GM23338 (cell line): ENCODE measurements at places on chromosomes 4 and X. TPM values are rescaled to one million over a fixed set of nuclear protein-coding genes. Genes with fewer than 3 reads are reported as not detected.

- H3K4me1 ChIP-seq = no peaks in the 10 kb centered on the region
- peak; percentile 55 for DNase-seq
- H3K36me3 ChIP-seq = no peaks in the 10 kb centered on the region
Measured at GRCh38 chrX:69163936-69164741, 1.1 kb downstream of the PJA1 start.

- H3K36me3 ChIP-seq = no peaks in the 10 kb centered on the region
- no peak overlapping the region for H3K4me3 ChIP-seq
- H3K27me3 ChIP-seq = no peaks in the 10 kb centered on the region
- H3K27ac ChIP-seq = no peak overlapping the region
- DNase-seq = no peak
- no peaks in the 10 kb centered on the region for H3K4me1 ChIP-seq
Measured at GRCh38 chr4:94791701-94792100, 33.9 kb downstream of the BMPR1B start.

DNA sequence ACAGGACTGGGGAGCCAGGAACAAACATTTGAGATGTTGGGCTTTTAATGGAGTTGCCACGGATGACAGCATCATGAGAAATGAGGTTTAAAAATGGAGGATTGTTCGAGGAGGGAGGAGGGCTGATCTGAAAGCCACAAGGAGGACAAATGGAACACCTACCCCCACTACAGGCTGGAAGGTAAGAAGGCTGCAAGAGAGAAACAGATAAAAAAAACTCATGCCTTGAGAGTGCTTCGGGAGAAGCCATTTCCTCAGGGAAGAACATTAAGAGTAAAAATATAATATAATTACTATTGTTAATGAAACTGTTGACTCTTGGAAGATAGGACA lies 119.5 kb upstream of the MAP9 start:
- no peak overlapping the region for H3K27ac ChIP-seq
- H3K4me1 ChIP-seq = no peaks in the 10 kb centered on the region
- no peaks in the 10 kb centered on the region for H3K36me3 ChIP-seq
- no peaks in the 10 kb centered on the region for H3K27me3 ChIP-seq
- DNase-seq = no peak

DNA sequence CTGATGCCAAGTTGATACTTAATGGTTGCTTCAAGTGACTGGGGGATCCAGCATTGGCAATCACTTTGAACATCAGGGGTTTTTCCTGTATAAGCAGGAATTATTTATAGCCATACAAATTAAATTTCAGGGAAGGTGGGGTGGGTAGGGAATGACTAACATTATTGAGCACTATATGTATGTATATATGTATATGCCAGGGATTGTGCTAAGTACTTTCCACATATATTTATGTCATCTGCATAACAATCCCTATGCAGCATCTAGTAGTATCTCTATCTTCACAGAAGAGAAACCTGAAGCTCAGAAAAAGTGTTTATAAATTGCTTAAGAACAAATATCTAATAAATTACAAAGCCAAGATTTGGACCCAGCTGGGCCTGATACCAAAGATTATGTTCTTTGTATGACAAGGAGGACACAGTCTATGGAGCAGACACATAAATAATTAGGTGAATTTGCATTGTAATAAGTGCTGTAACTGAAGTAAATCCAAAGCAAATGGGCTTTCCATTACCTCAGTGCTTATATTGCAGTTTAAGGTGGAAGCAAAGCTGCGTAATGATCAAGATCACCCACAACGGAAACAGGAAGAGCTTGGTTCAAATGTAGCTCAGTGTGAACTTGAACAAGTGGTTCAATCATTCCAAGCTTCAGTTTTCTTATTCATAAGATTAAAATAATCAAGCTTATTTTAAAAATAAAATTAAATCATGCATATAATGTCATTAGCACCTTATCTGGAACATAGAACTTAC lies 18.9 kb upstream of the RASGEF1B start:
- H3K4me1 ChIP-seq = peaks cover 5% of the 10 kb centered on the region; the same call in 1 of the 2 replicates
- H3K27ac ChIP-seq = no peak overlapping the region
- no peaks in the 10 kb centered on the region for H3K27me3 ChIP-seq
- H3K4me3 ChIP-seq = no peak overlapping the region
- no peak for DNase-seq

GRCh38 chr4:168386002-168386401 lies 67.5 kb upstream of the DDX60 start:
- no peak overlapping the region for H3K27ac ChIP-seq
- H3K27me3 ChIP-seq = no peaks in the 10 kb centered on the region
- no peak overlapping the region for H3K4me3 ChIP-seq
- no peaks in the 10 kb centered on the region for H3K36me3 ChIP-seq
- peaks cover 19% of the 10 kb centered on the region; the same call in 1 of the 2 replicates for H3K4me1 ChIP-seq
- peak; percentile 29 for DNase-seq

DNA sequence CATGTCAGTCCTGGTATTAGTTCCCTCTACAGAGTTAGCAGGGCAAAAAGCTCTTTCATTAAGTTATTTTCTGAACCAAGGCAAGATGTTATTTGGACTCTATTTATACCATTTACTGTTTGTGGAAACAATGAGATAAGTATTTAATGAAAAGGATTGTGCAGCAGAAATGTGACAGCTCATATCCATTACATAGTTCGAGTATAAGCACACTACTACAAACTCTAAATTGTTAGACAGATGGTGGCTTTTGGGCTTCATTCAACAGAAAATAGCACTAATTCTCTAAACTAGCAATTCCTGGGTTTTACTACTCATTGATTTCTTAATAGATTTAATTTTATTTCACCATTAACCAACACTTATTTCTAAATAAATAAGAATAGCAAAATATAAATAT lies 95.2 kb upstream of the ANK2 start:
- no peak for DNase-seq
- H3K4me1 ChIP-seq = peaks cover 8% of the 10 kb centered on the region
- H3K4me3 ChIP-seq = no peak overlapping the region
- no peak overlapping the region for H3K27ac ChIP-seq

DNA sequence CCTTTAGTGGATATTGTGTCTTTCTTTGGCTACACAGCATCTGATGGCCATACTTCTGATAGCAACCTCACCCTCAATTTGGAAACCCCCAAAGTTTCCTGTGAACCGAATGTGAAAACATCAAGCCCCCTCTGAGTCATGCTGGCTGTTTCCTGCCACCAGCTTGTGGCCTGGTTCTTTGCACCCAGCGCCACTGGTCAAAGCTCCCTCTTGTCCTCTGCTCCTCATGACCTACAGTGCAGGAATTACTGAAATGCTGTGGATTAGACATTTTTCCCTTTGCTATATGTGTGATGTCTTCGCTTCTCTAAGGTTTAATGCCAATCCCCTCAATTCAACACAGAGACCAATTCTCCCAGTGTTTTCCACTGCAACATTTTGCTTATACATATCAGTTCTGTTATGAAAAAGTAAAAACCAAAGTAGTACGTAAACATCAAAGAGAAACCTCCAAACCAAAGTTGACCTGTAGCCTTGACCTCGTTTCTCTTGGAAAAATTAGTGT lies 224.0 kb upstream of the TENM3 start:
- no peak for DNase-seq
- H3K36me3 ChIP-seq = no peaks in the 10 kb centered on the region
- H3K4me1 ChIP-seq = peaks cover 13% of the 10 kb centered on the region
- H3K27ac ChIP-seq = no peak overlapping the region

- no peaks in the 10 kb centered on the region for H3K4me1 ChIP-seq
- H3K36me3 ChIP-seq = no peaks in the 10 kb centered on the region
- no peak overlapping the region for H3K4me3 ChIP-seq
- H3K27me3 ChIP-seq = no peaks in the 10 kb centered on the region
Measured at GRCh38 chrX:104913348-104913747, 307.1 kb downstream of the TEX13A start.

- H3K36me3 ChIP-seq = no peaks in the 10 kb centered on the region
- no peaks in the 10 kb centered on the region for H3K4me1 ChIP-seq
- no peak for DNase-seq
- no peaks in the 10 kb centered on the region for H3K27me3 ChIP-seq
- no peak overlapping the region for H3K4me3 ChIP-seq
Measured at GRCh38 chr4:98950925-98951324, 22.0 kb upstream of the EIF4E start.

GRCh38 chr4:24488399-24489164 lies 95.8 kb downstream of the DHX15 start:
- no peaks in the 10 kb centered on the region for H3K36me3 ChIP-seq
- DNase-seq = peak; percentile 93
- H3K27ac ChIP-seq = no peak overlapping the region
- H3K27me3 ChIP-seq = no peaks in the 10 kb centered on the region
- H3K4me3 ChIP-seq = no peak overlapping the region
- no peaks in the 10 kb centered on the region for H3K4me1 ChIP-seq

- no peaks in the 10 kb centered on the region for H3K4me1 ChIP-seq
- H3K27me3 ChIP-seq = no peaks in the 10 kb centered on the region
- H3K36me3 ChIP-seq = no peaks in the 10 kb centered on the region
- no peak overlapping the region for H3K27ac ChIP-seq
Measured at GRCh38 chrX:38638952-38639529, 77.7 kb downstream of the TSPAN7 start.

- H3K4me1 ChIP-seq = no peaks in the 10 kb centered on the region
- H3K36me3 ChIP-seq = peaks cover 8% of the 10 kb centered on the region; the same call in 1 of the 2 replicates
Measured at GRCh38 chrX:134396174-134396573, 63.8 kb upstream of the HPRT1 start.

DNA sequence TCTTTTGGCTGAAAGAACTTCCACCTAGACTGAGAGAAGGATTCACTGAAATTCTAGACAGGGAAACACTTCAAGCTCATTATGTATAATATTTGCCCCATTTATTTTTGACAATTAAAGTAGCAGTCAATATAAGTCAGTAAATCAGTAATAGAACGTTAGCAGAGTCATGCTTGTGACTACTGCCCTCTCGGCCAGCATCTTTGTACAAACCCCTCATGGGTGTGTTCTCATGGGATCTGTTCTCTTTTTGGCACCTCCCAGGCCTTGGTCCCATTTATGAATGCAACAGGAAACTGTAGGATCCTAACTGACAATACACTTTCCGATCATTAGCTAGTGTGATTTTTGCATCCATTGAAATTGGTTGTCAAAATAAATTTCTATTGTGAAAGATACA lies 2.9 kb downstream of the MSL3 start:
- H3K27me3 ChIP-seq = peaks cover 13% of the 10 kb centered on the region; the same call in 1 of the 2 replicates
- no peak overlapping the region for H3K4me3 ChIP-seq

GRCh38 chrX:119935215-119935874 lies 8.2 kb downstream of the NKAP start:
- H3K4me3 ChIP-seq = no peak overlapping the region
- H3K27ac ChIP-seq = no peak overlapping the region
- no peaks in the 10 kb centered on the region for H3K36me3 ChIP-seq
- no peaks in the 10 kb centered on the region for H3K4me1 ChIP-seq
- DNase-seq = no peak
- no peaks in the 10 kb centered on the region for H3K27me3 ChIP-seq

DNA sequence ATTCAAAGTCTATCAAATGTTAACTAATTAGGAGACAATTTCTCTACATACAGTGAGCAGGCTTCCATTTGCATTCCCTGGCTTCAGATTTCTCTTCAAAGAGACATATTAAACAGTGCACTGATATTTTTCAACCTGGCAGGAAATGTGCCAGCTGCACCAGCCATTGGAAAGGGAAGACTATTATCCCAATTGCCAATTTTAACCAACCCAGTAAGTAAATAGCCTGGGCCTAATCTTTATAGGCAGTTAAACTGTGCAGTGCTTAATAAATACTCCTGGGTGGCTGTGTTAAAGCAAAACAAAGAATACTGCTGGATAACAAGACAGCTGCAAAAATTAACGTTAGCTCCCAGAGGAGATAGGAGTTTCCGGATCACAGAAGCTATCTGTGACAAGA lies 111.9 kb upstream of the GALNT7 start:
- no peak overlapping the region for H3K27ac ChIP-seq
- no peaks in the 10 kb centered on the region for H3K36me3 ChIP-seq
- DNase-seq = no peak

DNA sequence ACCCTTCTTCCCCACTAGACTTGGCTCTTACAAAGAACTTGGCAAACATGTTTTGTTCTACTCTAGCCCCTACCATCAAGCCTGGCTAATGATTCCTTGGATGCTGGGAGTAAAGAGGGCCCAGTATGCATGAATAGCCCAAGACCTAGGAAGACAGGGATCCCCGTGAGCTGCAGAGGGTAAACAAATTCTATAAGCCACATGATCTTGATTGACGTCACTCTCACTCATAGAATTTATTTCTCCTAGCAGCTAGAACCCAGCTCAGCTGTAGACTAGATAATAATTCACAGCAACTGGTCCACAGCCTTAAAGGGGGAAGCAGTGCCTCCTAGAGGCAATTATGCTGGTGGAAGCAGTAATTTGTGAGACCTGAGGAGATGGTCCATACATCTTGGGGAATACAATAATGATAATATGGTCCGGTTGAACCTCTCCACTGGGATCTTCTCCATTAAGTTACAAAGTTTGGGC lies 16.1 kb upstream of the USO1 start:
- DNase-seq = peak; percentile 69
- H3K27me3 ChIP-seq = no peaks in the 10 kb centered on the region
- peaks cover 40% of the 10 kb centered on the region for H3K4me1 ChIP-seq
- H3K27ac ChIP-seq = peak overlapping the region; percentile 92
- H3K4me3 ChIP-seq = no peak overlapping the region; the same call in 1 of the 2 replicates

GRCh38 chr4:25687773-25688172 lies 32.1 kb downstream of the SLC34A2 start:
- DNase-seq = no peak
- H3K27me3 ChIP-seq = no peaks in the 10 kb centered on the region
- H3K27ac ChIP-seq = no peak overlapping the region
- peaks cover 4% of the 10 kb centered on the region; the same call in 1 of the 2 replicates for H3K36me3 ChIP-seq
- H3K4me3 ChIP-seq = no peak overlapping the region

DNA sequence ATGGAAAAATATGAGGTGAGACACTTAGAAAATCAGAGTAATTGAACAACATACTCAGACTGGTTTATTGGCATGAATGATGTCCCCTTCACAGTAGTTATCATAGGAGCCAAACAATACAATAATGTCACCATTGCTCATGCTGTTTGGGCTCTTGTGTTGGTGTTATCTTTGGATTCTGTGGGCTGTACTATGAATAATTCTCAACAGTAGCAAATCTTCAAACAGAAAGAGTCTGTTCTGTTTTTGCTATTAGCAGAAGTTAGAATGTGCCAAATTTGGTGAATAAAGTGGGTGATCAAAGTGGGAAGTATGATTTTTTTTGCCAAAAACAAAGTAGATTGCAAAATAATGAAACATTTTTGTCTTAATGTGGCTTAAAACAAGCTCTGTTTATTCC lies 58.3 kb downstream of the GRID2 start:
- no peak overlapping the region for H3K27ac ChIP-seq
- DNase-seq = no peak
- no peak overlapping the region for H3K4me3 ChIP-seq
- H3K27me3 ChIP-seq = no peaks in the 10 kb centered on the region
- H3K36me3 ChIP-seq = no peaks in the 10 kb centered on the region

The YY2 gene
- total RNA-seq = 1.3 and 1.6 TPM in 2 replicates

The HPSE gene
- total RNA-seq = 2.9 and 3.0 TPM in 2 replicates

The RENBP gene
- total RNA-seq = 8.6 and 10.3 TPM in 2 replicates

The GYPB gene
- not detected in 2 replicates for total RNA-seq

The SHROOM4 gene
- 7.9 and 8.5 TPM in 2 replicates for total RNA-seq

The SUPT20HL1 gene
- not detected in 2 replicates for total RNA-seq

The RPL34 gene
- 785 and 927 TPM in 2 replicates for total RNA-seq

The ZFP92 gene
- 0.27 and 0.52 TPM in 2 replicates for total RNA-seq

The GLUD2 gene
- 1.5 and 1.9 TPM in 2 replicates for total RNA-seq
